Globus pallidus (tissue), 1 donor: ENCODE measurements at places on chromosomes 4 and X.

DNA sequence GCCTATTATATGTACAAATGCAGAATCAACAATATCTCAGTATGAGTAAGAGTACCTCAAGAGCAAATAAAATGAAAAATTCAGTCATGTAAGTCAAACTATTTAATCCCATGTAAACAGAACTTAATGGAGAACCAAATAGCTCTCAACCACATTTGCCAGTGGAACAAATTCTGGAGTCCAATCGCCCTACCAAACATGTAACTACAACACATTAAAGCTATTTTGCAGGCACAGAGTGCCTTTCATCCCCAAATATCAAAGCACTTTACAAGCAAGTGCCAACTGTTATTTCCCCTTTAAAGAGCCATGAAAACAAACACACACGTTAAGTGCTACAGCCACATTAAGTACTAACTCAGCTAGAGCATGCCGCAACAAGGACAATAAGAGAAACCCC is 51.3 kb downstream of the PCDH19 start:
- DNase-seq = no peak

DNA sequence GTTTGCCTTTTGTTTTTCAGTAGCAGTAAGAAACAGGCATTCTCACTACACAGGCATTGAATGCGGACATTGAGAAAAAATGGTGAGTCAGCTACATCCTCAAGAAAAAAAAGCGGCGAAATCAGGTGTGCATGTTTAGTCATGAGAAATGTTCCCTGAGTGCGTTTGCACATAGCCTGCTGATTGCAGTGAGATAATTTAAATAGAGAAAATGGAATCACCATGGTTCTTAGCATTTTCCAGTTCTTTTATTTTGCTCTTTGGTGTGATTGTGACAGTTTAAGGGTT is 54.1 kb upstream of the CLDN34 start:
- no peak for DNase-seq

- no peak for DNase-seq
Observed at GRCh38 chr4:147704846-147705245, 20.9 kb upstream of the PRMT9 start.

DNA sequence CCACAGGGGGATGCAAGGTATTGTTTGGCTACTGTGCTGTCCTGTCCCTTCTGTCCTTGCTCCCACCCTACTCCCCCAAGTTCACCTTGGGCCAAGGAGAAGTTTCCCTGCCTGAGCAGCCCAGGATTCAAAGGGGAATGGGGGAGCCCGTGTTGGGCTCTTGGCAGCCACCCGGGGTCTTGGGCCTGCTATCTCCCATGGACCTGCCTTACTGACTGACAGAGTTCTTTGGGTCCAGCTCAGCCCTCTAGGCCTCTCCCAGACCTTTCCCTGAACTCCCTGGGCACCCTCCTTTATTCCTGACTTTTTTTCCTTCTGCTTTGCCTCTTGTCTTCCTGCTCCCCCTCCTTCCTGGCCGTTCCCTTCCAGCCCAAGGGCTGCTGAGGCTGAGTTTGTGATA is 67.4 kb downstream of the STARD8 start:
- no peak for DNase-seq

GRCh38 chrX:66632473-66632872 is 6.4 kb downstream of the EDA2R start:
- DNase-seq = no peak
